ENCODE measurements at places on chromosomes 1 and 21.

GRCh38 chr1:230759369-230760065 is 12.3 kb downstream of the CAPN9 start:
- DNase-seq = no peak

DNA sequence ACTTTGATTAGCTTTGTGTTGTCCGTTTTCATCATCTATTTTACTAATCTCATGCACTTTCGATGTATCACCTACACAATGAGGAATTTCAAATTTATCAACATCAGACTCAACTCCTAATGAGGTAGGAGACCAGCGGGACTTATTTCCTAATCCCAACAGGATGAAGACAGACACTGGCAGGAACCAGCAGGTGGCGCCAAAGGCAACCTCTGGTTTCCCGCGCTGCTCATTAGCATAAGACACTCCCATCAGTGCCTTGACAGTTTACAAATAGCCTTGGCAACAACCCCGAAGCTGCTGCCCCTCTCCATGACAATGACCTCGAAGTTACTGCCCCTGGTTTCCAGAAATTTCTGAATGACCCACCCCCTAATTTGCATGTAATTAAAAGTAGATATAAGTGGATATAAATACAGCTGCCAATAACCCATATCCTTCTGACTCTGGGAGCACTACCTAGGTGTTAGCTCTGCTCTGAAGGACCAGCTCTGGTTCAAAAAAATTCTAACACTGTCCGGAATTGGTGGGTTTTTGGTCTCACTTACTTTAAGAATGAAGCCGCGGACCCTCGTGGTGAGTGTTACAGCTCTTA is 974.8 kb downstream of the ADGRL2 start:
- no peak for DNase-seq

DNA sequence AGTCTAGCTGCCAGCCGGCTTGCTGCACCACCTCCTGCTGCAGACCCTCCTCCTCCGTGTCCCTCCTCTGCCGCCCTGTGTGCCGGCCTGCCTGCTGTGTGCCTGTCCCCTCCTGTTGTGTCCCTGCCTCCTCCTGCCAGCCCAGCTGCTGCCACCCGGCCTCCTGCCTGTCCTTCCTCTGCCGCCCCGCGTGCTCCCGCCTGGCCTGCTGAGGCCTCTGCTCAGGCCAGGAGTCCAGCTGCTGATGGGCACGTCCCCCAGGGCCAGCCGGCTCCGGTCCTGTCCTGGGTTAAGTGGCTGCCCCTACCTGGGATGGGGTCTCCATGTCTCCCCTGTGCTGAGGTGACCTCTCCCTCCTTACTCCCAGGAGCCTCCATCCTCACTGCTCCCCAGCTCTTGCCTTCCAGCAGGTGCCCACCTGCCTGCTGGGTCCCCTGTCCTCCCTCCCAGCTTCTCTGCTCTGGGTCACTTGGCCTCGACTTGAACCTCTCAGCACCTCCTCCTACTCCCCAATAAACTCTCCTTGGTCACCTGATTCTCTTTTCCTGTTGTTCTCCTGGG is 870 bp downstream of the KRTAP10-8 start:
- no peak for DNase-seq

- DNase-seq = no peak
Observed at GRCh38 chr1:11740258-11741192, 4.6 kb downstream of the AGTRAP start.

- DNase-seq = peak; percentile 60
Observed at GRCh38 chr1:223748773-223749733, 36.7 kb downstream of the CAPN2 start.

DNA sequence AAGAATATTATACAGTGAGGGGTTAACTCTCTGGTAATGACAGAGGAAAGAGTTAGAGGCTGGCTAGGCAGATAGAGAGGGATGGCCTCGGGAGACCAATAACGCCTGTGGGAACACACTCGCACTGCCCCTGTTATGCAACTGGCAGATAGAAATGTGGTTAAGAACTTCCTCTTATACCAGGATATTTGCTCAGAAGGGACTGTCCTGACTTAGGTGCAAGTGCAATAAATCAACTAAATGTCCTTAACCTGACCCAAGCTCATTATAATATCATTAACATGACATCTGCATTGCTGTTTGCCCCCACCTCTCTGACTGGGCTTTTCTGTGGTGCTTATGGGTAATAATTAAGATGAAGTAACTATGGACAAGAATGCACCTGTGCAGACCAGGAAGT is 1518.0 kb downstream of the NCAM2 start:
- DNase-seq = peak; percentile 42

- DNase-seq = no peak
Observed at GRCh38 chr21:42760951-42761751, 107.7 kb downstream of the PDE9A start.

- DNase-seq = no peak
Observed at GRCh38 chr1:39441797-39442196, 49.6 kb upstream of the BMP8A start.

DNA sequence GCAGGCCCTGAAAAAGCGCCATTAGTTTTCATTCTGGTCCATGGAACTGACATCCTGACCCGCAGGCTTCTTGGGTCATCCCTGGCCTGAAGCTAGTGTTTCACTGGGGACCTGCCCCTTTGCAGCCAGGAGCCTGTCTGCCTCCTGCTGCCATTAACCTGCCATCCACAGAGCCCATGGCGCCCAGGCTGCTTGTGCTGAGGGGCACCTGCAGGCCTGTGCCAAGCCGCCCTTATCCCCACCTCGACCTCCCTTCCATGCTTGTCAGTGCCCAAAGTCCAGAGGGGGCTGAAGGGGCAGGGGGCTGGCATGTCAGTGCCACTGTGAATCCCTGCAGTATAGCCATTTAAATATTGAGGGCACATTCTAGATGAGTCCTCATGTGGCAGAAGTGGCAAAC is 207.6 kb upstream of the USP25 start:
- no peak for DNase-seq

DNA sequence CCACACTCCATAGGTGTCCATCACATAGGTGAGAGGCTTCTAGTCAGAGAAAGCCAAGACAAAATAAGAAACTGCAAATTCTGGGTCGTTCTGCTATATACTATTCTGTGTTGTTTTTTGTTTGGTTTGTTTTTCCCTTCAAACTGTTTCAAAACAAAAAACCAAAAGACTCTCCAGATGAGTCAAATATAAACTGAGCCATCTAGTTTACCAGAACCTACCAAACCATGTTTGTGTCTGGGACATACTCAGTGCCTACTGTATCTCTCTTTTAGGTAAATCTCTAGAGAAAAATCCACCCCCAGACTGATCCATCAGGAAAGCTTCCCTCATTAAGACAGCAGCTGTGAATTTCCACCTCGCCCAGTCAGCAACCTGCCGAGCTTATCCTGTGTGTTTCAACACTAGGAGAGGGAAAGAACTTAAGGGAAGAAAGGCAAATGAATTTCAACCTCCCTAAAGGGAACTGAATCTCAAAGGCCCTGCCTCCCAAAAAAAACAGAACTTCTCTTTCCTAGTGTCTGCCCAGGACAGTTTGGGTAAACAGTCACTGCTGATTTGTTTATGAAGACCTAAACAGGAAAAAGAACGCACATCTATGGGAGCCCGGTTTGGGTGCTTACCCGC is 17.2 kb downstream of the PPT1 start:
- DNase-seq = peak; percentile 48

DNA sequence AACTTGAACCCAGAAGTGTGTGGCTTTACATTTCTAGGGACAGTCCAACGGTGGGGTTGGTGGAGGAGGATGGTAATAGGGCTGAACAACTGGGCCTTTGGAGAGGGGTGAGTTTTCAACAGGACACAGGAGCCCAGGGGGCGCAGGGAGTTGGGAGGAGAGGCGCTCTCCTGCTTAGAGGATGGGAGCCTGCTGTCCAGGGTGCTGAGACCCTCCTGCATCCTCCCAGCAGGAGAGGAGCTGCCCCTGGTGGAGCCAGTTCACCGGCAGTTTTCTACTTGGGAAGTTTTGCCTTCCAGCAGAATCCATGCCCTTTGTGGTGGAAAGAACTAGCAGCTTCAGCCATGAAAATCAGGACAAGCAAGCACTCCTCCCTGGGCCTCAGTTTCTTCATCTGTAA is 8.6 kb downstream of the KCNC4 start:
- no peak for DNase-seq

DNA sequence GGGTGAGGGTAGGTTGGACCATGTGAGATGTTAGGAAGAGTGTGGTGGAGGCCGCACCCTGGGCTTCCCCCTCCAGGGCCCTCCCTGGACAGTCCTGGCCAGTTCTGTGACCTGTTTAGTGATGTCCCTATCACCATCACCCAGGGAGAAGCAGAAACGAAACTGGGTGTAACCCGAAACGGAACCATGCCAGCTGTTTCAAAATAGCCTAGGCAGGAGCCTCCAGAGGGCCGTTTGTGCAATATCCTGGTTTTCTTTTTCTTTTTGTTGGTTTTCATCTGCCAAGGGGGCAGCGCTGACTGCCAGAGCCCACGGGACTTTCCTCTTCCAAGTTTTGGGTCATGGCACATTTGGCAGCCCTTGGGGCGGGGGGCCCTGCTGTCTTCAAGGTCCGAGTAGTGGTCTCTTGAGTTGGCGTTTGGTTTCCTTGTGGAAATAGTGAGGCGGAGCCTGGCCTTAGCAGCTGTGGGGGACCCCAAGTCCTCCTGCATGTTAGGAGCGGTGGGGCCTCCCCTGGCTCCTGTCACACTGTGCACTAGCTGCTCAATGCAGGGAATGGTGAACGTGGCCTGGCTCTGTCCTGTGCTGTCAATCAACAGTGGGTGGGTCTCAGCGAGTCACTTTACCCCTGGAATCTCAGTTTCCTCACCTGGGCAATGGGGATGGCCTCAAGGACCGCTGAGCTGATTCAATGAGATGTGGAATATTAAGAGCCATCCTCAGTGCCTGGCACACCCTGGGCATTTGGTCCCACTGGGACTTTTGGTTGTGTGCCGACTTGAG is 90.7 kb downstream of the ARHGEF10L start:
- DNase-seq = peak; percentile 98

GRCh38 chr21:42469272-42469671 is 26.8 kb downstream of the RSPH1 start:
- no peak for DNase-seq

DNA sequence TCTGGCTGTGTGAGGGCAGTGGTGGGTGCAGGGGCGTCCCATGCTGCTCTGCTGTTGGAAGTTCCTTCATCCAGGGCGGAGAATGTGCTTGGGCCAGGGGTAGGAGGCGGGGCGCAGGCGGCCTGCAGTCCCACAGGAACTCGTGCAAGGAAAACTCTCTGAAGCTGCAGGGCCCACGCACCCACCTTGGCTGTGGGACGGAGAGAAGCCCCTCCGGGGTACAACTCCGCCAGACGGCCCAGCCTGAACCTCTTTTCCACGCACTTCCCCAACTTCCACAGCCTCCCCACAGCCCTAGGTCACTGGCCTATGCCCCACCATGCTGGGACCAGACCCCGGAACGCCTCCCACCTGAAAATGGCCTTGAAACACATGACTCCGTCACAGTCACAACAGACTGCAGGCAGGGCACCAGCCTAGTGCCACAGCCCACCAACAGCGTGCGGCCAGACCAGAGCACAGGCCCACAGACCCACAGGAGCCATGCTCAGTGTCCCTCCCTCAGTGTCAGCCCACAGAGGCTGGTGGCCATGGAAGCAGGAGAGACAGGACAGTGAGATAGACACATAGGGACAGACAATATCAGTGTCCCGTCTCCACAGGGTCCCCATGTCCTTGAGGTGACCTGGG is 47.8 kb downstream of the WNT9A start:
- DNase-seq = no peak

DNA sequence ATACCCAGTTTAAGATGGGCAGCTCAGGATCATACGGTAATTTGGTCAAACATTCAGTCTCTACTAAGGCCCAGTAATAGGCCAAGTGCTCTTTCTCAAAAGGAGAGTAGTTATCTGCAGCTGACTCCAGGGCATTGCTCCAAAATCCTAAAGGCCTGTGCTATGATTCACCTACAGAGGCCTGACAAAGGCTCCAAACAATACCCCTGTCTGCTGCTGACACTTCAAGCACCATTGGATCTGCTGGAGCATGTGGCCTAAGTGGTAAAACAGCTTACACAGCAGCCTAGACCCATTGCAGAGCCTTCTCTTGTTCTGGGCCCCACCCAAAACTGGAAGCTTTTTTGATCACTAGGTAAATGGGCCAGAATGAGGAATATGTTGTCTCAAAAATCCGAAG is 22.8 kb downstream of the SLAMF7 start:
- no peak for DNase-seq

DNA sequence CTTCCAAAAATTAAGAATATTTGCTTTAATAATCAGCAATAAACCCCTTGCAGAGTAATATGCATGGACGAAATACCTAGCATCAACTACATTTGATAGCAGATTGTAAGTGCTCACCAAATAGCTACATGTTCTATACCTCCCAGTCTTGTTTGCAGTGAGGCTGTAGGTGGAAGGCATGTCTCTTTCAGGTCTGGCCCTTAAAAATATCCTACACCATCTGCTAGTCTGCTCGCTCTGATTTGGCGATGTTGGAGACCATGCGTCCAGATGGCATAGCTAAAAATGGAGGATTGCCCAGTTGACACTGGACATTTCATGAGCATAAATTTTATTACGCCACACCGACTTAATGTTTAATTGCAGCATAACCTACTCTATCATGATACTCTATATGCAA is 47.1 kb downstream of the SSX2IP start:
- DNase-seq = no peak

DNA sequence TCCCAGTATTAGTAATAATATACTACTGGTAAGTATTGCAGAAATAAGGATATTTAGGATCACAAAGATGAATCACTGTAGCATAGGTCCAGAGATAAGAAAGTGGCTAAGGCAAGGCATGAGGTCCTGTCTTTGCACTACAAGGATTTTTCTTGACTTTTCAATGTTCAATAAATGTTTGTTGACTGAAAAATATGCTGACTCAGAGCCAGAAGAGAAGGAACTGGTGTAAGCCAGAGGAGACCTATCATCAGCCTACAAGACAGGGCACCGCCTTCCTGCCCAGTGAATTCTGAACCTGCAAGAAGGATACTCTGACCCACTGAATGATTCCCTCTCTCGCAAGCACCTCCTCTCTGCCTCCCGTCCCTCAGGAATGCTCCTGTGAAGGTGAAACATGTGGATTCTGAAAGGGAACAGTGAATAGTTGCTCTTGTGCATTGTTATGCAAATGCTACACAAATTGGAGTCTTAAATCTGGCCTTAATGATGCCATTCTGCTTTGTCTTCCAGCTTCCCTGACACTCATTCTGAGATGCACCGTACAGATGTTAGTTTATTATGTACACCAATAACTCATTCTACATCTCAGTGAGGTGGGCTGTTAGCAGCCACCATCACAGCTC is 540.0 kb downstream of the OMA1 start:
- no peak for DNase-seq

GRCh38 chr1:208584167-208584755 is 340.1 kb upstream of the PLXNA2 start:
- DNase-seq = no peak

GRCh38 chr1:161265305-161265704 is 6.8 kb downstream of the PCP4L1 start:
- DNase-seq = no peak

DNA sequence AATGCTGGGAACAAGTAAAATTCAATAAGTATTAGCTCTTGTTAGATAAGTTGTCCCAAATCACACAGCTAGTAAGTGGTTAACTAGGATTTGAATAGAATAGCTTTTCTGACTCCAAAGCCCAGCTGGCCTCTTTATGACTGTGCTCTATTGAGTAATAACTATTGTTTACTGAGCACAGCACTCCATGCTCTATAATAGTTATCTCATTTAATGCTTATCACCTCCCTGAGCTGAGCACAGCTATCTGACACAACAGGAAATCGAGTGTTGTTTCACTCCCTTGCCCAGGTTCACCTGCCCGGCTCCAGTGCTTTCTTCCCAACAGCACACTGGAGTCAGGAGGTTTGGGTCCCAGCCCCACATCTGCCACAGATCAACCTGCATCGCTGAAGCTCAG is 38.8 kb upstream of the STMN1 start:
- no peak for DNase-seq

GRCh38 chr1:227921461-227922185 is 26.1 kb downstream of the WNT9A start:
- no peak for DNase-seq
